ENCODE measurements at places on chromosomes 2 and 18.

DNA sequence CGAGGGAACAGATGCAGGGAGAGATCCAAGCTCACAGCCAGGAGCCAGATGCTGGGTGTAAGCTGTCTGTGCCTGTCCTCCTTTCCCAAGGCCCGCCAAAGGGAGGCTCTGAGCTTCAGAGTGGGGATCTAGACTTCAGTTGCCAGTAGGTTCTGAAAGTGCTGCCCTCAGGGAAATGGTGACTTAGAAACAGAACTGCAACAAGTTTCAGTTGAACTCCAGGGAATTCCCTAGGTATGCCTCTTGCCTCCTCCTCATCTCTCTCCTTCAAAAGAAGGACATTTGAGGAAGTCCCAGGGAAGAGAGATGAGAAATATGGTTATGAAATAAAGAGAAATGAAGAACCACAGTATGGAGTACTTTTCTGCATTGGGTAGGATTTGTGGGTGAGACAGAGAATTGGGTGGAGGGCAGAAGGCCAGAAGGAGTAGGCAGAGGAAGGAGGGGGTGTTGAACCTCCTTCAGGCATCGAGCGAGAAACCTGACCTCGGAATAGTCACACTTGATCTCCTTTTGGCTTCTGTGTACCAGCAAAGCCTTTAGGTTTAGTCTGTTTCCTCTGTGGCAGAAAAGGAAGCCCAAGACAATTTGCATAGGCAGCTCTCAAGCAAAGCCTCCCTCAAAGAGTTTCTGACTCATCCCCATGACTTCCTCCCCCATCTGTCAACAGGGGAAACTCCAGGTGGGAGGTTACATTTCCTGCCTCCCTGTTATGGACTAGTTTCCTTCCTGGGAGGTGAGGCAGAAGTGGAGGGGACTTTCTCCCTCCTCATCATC is 45.7 kb downstream of the QPCT start:
- no peak for DNase-seq

GRCh38 chr2:12389344-12390045 is 327.2 kb upstream of the TRIB2 start:
- peak; percentile 70 for DNase-seq

DNA sequence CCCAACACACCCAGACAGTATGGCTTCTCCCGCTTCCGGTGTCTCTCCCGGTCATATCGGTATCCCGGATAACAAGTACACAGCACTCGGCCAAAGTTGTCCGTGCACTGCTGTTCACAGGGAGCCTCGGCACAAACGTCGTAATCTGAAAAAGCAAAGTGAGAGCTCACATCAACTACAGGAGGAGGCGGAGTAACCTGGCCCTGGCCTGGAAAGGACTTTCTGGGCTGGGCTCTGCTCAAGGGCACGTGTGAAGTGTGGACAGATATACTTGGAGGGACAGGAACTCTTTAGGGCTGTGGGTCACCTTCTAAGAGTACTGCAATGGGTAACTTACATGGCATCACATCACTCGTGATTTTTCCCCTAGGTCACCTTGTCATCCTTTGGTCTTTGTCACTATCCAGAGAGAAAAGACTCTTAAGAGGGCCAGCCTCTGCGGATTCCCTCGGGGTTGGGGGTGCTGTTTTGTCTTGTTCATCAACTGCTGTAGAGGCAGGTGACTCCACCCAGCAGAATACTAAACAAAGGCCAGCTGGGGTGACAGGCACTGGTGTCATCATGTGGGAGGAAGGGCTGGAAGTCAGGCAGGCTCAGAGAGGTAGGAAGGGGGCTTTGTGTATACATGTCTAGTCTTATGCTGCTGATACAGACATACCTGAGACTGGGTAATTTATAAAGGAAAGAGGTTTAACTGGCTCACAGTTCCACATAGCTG is 110.6 kb upstream of the LMAN1 start:
- DNase-seq, result no peak

GRCh38 chr18:7221424-7222155 is 9.3 kb upstream of the LRRC30 start:
- peak; percentile 57 for DNase-seq

GRCh38 chr2:237895544-237896506 is 36.4 kb downstream of the RAMP1 start:
- no peak for DNase-seq

Measured in foreskin melanocyte (primary cell).